Liver (tissue), 10 donors: ENCODE measurements at places on chromosomes 6 and 20. TPM values are rescaled to one million over a fixed set of nuclear protein-coding genes. Genes with fewer than 3 reads are reported as not detected.

The XKR7 gene
- total RNA-seq = under 0.01 TPM

The MOXD1 gene
- 0.23 TPM for total RNA-seq

The HEY2 gene
- total RNA-seq = 1.4 TPM

The GUCA1A gene
- total RNA-seq = not detected

The DEFB123 gene
- not detected for total RNA-seq

The AK9 gene
- total RNA-seq = 5.0 TPM

The PRRT1 gene
- not detected for total RNA-seq

The TSHZ2 gene
- total RNA-seq = 11.3 TPM

The TNFRSF21 gene
- total RNA-seq = 3.2 TPM

The PERP gene
- total RNA-seq = 23.8 TPM

The TSPYL4 gene
- 7.4 TPM for total RNA-seq
